ENCODE measurements at places on chromosomes 12 and 14.

DNA sequence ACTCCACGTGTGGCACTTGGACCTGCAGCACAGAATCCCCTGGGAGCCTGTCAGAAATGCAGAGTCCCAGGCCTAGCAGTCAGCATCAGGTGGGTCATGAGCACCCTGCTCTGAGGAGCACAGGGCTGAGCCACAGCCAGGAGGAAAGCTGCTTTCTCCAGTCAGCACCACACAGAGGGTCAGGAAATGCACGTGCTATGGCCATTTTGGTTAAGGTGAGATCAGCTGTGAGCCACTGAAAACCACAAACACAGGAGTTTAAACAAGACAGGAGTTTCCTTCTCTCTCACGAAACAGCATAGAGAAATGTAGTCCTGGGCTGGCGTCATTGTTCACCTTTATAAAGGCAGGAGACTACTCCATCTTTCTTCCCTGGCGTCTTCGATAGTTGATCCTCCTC lies 204.5 kb upstream of the SFSWAP start:
- DNase-seq: no peak

- DNase-seq: no peak
Observed at GRCh38 chr12:67472539-67472938, 176.0 kb upstream of the DYRK2 start.

GRCh38 chr12:20492251-20492760 lies 124.0 kb downstream of the PDE3A start:
- DNase-seq: no peak

DNA sequence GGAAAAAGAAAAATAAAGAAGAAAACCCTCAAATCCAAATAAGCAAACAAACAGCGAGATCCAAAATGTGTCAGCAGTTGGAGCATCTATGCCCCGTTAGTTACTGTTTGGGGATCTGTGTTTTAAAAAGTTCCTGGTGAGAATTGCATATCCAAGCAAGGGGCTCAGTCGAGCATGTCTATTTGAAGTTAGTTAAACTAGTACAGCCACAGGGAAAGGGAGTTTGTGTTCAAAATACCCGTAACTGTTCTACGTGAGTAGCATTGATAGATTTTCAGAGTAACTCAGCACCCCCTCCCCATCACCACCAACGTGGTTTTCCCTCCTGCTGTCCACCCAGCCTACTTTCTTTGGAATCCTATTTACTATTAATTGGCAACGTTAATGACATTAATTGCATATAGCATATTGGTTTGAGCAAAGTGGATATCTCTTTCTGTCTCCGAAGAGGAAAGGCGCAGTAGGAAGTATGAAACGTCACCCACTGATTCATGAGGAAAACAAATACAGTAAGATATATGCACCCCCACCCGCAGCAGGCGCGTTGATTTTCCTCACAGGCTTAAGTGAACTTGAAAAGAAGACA lies 1.5 kb downstream of the NPAS3 start:
- DNase-seq: no peak

DNA sequence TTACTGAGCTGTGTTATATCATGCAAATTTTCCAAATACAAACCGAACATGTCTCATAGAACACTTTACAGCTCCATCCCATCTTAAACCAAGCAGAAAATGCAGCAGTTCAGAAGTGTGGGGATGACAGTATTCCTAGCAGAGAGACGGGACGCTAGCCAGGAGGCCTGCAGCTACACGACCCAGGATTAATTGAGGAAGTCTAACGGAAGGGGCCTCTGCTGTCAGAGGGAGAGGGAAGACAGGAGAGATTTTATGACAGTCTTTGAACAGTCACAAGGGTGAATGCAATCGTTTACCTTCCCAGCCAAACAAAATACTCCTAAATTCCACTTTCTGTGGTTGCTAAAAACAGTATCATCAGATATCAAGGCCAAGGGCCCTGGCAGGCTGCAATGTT lies 261.9 kb downstream of the TMEM132D start:
- DNase-seq: no peak
